Endodermal cell (in vitro differentiated cells): ENCODE measurements at places on chromosomes 7 and 10.
A peak's percentile ranks its signal among the peaks of the same experiment; 100 is the strongest.

DNA sequence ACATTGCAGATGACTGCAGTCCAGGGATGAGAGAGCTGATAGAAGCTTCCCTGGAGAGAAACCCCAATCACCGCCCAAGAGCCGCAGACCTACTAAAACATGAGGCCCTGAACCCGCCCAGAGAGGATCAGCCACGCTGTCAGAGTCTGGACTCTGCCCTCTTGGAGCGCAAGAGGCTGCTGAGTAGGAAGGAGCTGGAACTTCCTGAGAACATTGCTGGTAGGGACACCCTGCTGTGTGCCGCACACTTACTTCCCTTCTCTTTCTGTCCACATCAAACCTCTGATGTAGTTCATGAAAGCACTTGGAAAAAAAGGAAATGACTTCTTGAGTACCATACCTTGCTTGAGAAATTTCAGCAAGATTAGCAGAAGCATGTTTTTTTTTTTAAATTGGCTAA is 25.3 kb downstream of the MAP3K8 start:
- H3K4me3 ChIP-seq, result no peak overlapping the region
- H3K27ac ChIP-seq, result no peak overlapping the region
- H3K36me3 ChIP-seq, result peaks cover 75% of the 10 kb centered on the region
- no peaks in the 10 kb centered on the region for H3K27me3 ChIP-seq
- DNase-seq, result no peak
- H3K4me1 ChIP-seq, result no peaks in the 10 kb centered on the region

DNA sequence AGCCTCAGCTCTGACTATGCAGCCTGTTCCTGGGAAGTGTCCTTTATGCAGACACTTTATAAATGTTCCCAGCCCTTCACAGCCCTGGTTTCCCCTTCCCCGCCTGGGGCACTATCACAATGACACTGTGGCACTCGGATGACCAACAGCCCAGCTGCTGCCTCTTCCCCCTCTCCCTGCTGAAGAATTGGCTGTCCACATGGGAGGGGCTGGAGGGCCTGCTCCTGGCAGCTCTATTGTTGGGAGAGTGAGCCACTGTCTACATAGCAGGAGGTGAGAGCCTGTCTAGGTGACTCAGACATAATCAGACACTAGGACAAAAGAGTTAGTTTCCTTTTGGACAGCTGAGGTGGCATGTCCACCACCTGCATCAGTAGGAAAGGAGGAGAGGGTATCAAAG is 437.5 kb downstream of the PLXNA4 start:
- no peaks in the 10 kb centered on the region for H3K4me1 ChIP-seq
- H3K4me3 ChIP-seq, result no peak overlapping the region
- H3K27me3 ChIP-seq, result no peaks in the 10 kb centered on the region
- H3K27ac ChIP-seq, result peak overlapping the region; percentile 55
- peaks cover 23% of the 10 kb centered on the region for H3K36me3 ChIP-seq
- no peak for DNase-seq

DNA sequence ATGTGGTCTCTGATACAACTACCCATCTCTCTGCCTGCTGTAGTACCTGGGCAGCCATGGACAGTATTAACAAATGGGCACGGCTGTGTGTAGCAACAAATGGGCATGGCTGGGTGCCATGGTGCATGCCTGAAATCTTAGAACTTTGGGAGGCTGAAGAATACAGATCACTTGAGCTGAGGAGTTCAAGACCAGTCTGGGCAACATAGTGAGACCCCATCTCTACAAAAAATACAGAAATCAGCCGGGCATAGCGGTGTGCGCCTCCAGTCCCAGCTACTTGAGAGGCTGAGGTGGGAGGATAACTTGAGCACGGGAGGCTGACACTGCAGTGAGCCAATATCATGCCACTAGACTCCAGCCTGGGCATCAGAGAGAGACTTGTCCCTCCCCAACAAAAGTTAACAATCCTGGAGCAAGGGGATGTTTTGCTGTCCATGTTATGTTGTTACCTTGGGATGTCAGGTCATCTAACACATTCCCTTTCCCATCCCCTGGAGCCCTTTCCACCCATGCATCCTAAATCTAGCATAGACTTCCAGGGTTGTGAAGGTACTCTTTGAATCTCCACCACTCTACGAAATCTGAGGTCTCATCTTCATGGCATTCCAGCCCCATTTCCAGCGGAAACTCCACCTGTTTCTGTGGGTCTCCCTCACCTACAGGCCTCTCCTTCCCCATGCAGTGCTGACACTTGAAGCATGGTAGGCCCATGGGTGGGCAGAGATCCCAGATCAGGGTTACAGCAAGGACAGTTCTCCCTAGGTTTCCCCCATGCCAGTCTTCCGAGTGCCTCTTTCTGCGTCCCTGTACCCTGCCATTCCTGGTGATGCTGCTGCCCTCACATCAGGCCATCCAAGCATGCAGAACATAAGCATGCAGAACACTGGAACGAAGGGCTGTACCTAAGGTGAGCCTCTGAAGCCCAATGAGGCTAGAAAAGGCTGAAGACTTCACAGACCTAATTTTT is 13.1 kb downstream of the FXYD4 start:
- peaks cover 6% of the 10 kb centered on the region for H3K4me1 ChIP-seq
- no peak overlapping the region for H3K4me3 ChIP-seq
- H3K27me3 ChIP-seq, result no peaks in the 10 kb centered on the region
- peaks cover 44% of the 10 kb centered on the region for H3K36me3 ChIP-seq

DNA sequence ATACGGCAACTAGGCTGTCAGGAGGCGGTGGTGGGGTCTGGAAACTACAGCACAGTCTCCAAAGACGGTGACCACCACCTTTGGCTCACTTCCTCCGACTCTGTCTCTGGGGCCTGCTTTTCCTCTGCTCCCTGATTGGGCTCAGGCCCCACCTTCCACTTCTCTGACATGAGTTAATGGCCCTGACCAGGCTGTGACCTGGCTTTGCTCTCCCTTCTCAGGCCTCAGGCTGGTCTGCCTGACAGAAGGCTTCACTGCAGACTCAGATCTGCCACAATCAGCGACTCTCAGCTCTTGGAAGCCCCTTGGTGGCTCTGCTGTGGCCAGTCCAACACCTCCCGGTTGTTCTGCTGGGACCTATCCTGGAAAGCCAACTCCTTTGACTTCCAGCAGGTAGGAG is 7.7 kb downstream of the STYXL1 start:
- no peaks in the 10 kb centered on the region for H3K4me1 ChIP-seq
- no peak overlapping the region for H3K27ac ChIP-seq
- DNase-seq, result no peak
- no peak overlapping the region for H3K4me3 ChIP-seq
- H3K27me3 ChIP-seq, result no peaks in the 10 kb centered on the region
- peaks cover 5% of the 10 kb centered on the region for H3K36me3 ChIP-seq

- H3K4me1 ChIP-seq, result no peaks in the 10 kb centered on the region
- H3K36me3 ChIP-seq, result peaks cover 95% of the 10 kb centered on the region
- DNase-seq, result no peak
- no peak overlapping the region for H3K27ac ChIP-seq
- no peak overlapping the region for H3K4me3 ChIP-seq
These were observed 25.7 kb downstream of the SUV39H2 start for GRCh38 chr10:14904316-14904732.

GRCh38 chr10:133079836-133080682 is 7.7 kb upstream of the ADGRA1 start:
- H3K4me3 ChIP-seq, result no peak overlapping the region
- H3K4me1 ChIP-seq, result no peaks in the 10 kb centered on the region
- H3K36me3 ChIP-seq, result no peaks in the 10 kb centered on the region
- H3K27me3 ChIP-seq, result no peaks in the 10 kb centered on the region

GRCh38 chr10:44143556-44143955 is 241.3 kb downstream of the CXCL12 start:
- H3K27me3 ChIP-seq, result no peaks in the 10 kb centered on the region
- H3K36me3 ChIP-seq, result no peaks in the 10 kb centered on the region
- no peak overlapping the region for H3K4me3 ChIP-seq

DNA sequence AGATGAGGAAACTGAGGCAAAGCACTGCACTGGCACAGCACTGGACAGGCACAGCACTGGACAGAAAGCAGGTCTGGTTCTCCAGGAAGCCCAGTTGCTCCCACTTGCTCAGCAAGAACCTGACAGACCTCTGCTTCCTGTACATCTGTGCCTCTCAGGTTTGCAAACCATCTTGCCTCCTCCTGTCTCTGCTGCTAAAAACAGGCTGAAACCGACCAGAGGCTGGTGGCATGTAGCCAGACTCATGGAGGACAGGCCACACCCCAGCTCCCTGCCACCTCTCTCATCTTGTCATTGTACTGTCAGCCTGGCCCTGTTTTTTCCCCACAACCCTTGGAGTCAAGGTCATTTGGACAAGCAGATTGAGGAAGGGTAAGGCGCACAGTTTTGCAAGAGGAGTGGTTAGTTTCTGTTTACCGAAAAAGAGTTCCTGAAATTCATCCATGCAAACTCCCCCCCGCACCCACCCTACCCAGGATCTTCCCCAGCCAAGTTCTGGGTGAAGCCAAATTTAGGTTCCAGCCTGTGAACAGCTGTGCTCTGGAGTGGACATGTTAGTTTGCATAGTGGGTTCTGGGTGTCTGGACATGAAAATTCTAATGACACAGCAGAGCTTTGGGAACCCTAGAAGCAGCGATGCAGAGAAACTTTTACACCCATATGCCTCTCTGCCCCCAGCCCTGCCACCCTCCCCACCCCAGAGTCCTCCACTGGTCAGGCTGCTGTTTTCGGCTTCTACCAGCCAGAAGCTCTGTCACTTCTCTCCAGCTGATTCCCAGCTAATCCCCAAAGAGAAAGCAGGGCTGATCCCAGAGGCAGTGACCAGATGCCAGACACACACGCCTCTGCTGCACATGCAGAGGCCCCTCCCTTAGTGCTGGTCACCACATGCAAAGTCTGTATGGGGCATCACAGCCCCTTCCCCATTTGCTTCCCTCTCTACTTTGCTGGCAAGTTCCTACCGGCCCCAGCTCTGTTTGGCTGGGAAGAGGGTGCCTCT is 8.5 kb upstream of the C10orf105 start:
- DNase-seq, result no peak
- H3K36me3 ChIP-seq, result no peaks in the 10 kb centered on the region
- no peak overlapping the region for H3K27ac ChIP-seq
- H3K27me3 ChIP-seq, result no peaks in the 10 kb centered on the region
- H3K4me1 ChIP-seq, result peaks cover 4% of the 10 kb centered on the region
- H3K4me3 ChIP-seq, result no peak overlapping the region

DNA sequence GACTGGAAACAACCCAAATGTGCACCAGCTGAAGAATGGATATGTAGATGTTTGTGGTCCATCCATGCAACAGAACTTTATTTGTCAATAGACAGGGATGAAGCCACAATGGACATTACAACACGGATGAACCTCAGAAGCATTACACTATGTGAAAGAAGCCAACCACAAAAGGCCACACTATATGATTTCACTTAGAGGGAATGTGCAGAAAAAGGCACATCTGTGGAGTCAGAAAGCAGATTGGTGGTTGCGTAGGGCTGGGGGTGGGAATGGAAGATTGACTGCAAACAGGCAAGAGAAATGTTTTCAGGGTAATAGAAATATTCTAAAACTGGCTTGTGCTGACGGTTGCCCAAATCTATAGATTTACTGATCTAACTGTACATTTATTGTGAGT is 34.3 kb upstream of the WASHC2A start:
- no peak for DNase-seq
- no peaks in the 10 kb centered on the region for H3K27me3 ChIP-seq
- H3K27ac ChIP-seq, result no peak overlapping the region
- no peak overlapping the region for H3K4me3 ChIP-seq
- no peaks in the 10 kb centered on the region for H3K36me3 ChIP-seq

DNA sequence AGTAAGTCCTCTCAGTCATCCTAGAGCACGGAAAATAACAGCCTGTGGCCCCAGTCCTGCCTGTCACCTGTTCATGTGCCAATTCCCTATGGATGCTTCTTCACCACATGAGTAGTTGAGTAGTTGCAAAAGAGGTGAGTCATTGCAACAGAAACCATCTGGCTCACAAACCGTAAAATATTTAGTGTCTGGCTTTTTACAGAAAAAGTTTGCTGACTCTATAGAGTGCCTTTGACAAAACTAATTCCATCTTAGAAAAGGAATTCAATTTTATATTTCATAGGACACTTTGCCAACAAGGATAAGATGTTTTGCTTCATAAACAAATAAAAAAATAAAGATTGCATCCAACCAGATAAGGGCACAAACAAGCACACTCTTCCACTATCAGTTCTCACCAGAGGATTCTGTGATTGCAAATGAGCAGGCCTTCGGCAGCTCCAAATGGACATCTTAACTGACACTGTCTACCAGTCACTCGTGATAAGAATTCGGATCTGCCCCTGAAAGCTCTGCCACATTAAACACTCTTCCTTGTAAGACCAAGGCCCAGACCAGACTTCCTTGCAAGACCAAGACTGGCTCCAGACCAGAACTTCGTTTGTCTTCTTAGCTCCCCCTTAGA is 242.7 kb upstream of the SEMA3C start:
- DNase-seq, result no peak
- H3K27me3 ChIP-seq, result no peaks in the 10 kb centered on the region
- H3K4me1 ChIP-seq, result no peaks in the 10 kb centered on the region
- H3K36me3 ChIP-seq, result no peaks in the 10 kb centered on the region
- H3K27ac ChIP-seq, result no peak overlapping the region
- no peak overlapping the region for H3K4me3 ChIP-seq

GRCh38 chr7:84154991-84155781 is 39.4 kb downstream of the SEMA3A start:
- H3K4me1 ChIP-seq, result peaks cover 12% of the 10 kb centered on the region
- H3K4me3 ChIP-seq, result no peak overlapping the region
- no peak for DNase-seq
- H3K27ac ChIP-seq, result no peak overlapping the region

GRCh38 chr10:121919666-121920065 is 8.2 kb downstream of the ATE1 start:
- H3K36me3 ChIP-seq, result peaks cover 59% of the 10 kb centered on the region
- H3K4me3 ChIP-seq, result no peak overlapping the region
- no peaks in the 10 kb centered on the region for H3K27me3 ChIP-seq
- DNase-seq, result no peak
- H3K27ac ChIP-seq, result no peak overlapping the region

DNA sequence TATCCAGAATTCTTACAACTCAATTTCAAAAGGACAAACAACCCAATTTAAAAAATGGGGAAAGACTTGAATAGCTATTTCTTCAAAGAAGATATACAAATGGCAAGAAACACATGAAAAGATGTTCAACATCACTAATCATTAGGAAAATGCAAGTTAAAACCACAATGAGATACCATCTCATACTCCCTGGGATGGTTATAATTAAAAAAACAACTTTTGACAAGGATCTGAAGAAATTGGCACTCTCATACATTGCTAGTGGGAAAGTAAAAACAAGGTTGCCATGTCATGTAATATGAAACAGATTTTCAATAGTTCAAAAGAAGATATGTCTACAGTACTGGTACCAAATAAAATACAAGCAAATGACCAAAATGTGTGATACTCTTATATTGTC is 9.0 kb downstream of the OAT start:
- H3K27ac ChIP-seq, result no peak overlapping the region
- H3K4me3 ChIP-seq, result no peak overlapping the region
- H3K4me1 ChIP-seq, result no peaks in the 10 kb centered on the region
- H3K36me3 ChIP-seq, result peaks cover 76% of the 10 kb centered on the region

DNA sequence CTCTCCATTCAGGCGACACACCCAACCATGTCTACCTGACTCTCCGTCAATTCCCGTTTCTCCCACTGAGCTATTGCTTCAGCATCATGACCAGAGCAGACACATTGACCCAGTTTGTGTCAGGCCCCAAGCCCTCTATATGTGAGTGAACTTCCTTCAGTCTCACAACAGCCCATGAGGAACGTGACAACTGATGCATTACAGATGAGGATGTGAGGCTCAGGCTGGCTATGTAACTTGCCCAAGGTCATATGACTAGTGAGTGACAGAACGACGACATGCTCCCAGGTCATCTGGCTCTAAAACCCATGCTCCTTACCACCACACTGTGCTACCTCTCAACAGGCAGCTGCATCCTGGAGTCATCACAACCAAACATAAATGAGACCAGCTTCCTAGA is 3.7 kb downstream of the TMEM140 start:
- DNase-seq, result no peak
- H3K4me3 ChIP-seq, result no peak overlapping the region
- H3K27me3 ChIP-seq, result no peaks in the 10 kb centered on the region
- H3K4me1 ChIP-seq, result no peaks in the 10 kb centered on the region
- H3K36me3 ChIP-seq, result no peaks in the 10 kb centered on the region
- no peak overlapping the region for H3K27ac ChIP-seq
